Amniotic epithelial cell (primary cell): ENCODE measurements at places on chromosomes 7 and 10.

DNA sequence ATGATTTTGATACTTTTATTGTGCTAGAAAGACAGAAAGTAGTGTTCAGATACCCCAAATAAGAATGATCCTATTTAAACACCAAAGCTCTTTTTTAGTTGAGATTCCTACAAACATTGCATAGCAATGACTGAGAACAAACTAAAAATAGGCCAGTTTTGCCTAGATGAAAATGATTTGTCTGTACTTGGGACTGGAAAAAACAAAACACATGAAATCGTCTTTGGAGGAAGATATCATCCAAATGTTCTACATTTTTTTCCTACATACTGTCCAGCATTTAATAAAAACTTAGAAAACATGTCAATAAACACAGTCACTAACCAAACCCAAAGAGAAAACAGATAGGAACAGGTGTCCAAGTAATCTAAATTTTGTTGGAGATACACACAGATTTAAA is 111.6 kb upstream of the MEOX2 start:
- no peak for DNase-seq

- DNase-seq, result peak; percentile 68
Observed at GRCh38 chr7:18515067-18515466, 19.5 kb downstream of the HDAC9 start.

- DNase-seq, result no peak
Observed at GRCh38 chr10:132580143-132580542, 42.6 kb downstream of the INPP5A start.

DNA sequence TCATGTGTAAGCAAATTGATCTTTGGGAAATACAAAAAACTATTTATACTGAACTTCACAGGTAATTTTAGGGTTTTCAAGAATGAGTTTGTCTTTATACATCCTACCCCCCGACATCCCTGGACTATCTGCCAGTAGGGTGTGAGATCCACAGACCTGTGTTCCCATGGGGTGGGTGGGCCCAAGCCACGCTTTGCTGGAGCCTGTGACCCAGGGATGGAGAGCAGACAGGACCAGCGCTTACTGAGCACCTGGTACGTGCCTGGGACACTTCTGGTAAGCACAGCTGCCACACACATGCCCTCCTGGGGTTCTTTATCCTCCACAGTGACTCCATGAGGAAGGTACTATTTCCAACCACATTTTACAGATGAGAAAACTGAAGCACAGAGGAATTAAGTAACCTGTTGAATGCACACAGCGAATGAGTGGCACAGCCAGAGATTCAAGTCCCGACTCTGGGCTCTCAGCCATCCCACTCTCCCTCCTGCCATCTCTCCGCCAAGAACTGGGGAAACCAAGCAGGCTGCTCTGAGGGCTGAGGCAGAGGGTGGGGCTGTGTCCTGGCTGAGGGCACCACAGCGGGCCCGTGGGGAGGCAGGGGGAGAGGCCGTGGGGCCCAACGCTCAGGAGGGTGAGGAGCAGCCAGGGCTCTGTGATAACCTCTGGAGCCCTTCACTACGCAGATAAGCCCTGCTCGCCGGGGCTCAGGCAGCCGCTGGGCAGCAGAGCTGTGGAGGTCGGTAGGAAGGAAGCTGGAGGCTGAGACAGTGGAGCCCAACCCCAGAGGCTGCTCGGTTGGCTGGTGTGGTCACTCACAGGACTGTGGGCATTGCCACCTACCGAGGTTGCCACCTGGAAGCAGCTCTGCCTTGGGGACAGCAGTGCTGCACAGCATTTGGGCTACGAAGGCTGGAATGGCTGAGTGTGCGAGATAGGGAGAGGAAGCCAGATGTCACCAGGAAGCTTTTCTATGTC is 124.2 kb downstream of the ARHGAP22 start:
- no peak for DNase-seq

- DNase-seq, result peak; percentile 10
Observed at GRCh38 chr7:103632005-103632639, 186.1 kb upstream of the SLC26A5 start.

DNA sequence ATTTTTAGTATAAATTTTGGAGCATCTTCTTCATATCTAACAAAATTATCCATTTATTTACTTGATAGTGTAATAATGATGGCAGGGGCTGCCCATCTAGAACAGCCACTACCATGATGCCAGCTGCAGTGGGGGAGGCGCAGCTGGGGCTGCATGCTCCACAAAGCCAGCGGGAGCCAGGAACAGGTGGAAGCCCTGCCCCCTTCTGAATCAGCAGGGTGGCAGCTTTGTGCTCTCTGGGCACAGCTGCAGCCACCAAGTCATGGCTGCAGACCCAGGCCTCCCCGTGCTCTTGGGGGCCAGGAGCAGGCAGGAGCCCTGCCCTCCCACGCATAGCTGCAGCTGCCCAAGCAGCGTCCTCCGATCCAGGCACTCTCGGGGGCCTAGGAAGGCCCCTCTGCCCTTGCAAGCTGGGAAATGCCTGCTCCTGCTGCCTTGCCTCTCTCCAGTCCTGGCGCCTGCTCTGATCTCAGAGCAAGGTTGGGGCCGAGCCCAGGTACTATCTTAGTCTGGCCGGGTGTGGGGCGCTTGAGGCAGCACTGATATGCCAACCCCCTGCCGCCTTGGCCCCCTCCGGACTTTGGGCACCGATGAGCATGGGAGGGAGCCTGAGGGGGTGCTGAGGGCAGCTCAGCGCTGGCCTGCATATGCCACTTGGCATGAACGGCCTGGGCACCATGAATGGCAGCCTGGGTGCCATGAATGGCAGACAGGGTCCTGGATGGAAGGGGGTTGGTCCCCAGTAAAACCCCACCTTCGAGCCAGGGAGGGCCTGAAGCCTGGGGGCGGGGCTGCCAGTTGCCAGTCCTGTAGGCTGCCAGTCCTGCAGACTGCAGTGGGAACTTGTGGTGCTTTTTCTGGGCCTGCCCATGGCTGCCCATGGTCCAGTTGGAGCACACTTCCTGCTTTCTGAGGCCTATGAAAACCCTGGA is 1110.8 kb upstream of the POT1 start:
- DNase-seq, result no peak

GRCh38 chr10:130875897-130876472 is 435.5 kb downstream of the TCERG1L start:
- DNase-seq, result no peak

DNA sequence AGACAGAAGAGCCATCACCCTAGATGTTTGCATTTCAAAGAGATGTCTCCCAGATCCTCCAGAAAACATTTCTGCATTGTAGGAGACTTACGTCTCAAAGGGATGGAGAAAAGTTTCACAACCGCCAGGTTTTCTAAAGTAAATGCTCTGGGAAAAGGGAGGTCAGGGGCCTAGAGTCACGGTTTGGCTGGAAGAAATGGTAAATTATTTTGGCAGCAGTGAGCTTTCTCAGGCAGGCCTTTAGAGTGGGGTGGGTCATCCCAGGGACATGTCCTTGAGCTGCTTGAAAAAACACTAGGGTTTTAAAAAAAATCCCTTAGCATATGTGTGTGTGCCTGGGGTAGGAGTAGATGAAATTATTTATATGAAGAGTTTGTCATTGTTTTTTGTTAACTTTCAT is 728.8 kb downstream of the TYW1 start:
- no peak for DNase-seq
